Activated naive CD8-positive, alpha-beta T cell treated with anti-CD3 and anti-CD28 coated beads for 36 hours (primary cell): ENCODE measurements at places on chromosomes 2 and 18.

GRCh38 chr2:85792783-85793441 lies 39.1 kb downstream of the ATOH8 start:
- no peak for DNase-seq

GRCh38 chr2:145464866-145465265 lies 944.9 kb upstream of the ZEB2 start:
- DNase-seq: no peak

DNA sequence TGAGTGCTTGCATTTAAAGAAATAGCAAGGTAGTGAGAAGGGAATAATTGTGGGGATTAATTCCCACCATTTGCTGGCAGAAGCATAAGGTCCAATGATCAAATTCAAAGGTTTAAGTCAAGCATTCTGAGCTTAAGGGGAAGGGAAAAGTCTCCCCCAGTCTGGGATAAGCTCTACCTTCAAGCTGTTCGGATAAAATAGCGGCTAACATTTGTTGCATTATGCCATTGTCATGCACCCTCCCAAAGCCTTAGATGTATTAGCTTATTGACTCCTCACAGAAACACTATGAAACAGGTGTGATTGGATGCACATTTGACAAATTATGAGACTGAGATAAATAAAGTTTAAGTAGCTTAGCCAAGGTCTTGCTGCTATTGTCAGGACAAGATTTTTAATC lies 52.2 kb upstream of the TGIF1 start:
- no peak for DNase-seq

GRCh38 chr2:192184349-192184748 lies 10.4 kb downstream of the TMEFF2 start:
- no peak for DNase-seq

DNA sequence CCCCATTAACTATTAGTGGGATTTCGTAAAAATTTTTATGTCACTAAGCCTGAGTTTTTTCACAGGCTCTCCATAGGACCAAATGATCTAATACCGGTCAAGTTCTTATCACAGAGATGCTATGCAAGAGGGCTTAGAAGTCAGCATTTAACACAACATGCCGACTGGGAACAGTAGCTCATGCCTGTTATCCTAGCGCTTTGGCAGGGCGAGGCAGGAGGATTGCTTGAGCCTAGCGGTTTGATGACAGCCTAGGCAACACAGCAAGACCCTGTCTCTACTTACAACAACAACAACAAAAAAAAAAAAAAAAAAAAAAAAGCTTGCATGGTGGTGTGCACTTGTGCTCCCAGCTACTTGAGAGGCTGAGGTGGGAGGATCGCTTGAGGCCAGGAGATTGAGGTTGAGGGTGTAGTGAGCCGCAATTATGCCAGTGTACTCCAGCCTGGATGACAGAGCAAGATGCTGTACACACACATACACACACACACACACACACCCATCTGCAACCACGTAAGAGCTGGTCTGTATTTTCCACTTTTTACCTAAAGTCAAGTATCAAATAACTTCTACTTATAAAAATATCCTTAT lies 67.6 kb upstream of the FAM124B start:
- DNase-seq: no peak

GRCh38 chr18:35646449-35646848 lies 64.9 kb downstream of the GALNT1 start:
- DNase-seq: no peak

DNA sequence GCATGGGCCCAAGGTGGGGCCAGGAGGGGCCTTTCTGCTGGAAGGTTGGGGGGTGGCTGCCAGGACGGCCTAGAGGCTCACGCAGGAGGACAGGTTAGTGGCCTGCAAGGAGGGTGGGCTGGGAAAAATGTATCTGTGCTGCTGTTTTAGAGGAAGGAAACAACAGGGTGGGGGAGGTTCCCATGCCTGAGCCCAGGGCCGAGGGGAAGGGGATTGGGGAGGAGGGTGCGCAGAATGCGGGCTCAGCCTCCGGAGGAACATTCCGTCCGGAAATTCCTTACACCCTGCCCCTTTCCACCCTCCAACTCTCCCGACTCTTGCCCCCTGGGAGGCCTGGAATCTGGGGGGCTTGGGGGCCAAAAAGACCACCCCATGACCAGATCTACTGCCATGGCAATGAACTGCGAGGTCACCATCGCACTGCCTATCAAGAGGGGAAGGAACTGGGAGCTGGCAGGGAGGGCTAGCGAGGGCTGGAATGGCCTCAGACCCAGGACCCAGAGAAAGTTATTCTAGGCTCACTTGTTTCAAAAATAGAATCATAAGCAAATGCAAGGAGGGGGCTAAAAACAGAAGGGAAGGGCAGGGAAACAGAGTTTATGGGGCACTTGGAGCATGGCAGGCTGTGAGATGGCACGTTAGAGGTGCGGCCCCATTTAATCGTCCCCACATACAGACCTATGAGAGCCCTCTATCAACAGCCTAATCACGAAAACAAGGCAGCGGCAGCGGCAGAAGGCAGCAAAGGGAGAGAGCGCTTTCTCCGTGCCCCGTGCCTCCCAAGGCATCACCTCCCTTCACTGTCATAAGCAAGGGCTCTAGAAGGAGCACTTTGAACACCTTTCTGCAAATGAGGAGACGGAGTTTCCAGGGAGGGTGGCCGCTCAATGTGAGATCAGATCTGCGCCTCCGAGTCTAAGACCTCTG lies 90.4 kb downstream of the TNS1 start:
- DNase-seq: no peak

GRCh38 chr2:173027181-173028128 lies 48.2 kb upstream of the MAP3K20 start:
- DNase-seq: peak; percentile 63

DNA sequence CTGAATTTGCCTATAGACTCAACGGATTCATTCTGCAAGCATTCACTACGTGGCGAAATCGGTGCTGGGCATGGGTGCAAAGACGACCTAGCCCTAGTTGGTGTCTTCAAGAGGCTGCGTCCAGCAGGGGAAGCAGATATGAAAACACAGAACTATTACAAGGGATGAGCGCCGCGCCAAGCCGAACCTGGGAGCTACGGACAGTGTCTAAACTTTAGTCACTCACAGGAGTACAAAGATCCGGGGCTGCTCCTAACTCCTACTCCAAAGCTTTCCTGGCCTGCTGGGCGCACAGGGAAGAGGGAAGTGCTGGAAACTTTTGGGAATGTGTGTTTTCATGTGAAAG lies 732 bp upstream of the ANXA4 start:
- peak; percentile 14 for DNase-seq

DNA sequence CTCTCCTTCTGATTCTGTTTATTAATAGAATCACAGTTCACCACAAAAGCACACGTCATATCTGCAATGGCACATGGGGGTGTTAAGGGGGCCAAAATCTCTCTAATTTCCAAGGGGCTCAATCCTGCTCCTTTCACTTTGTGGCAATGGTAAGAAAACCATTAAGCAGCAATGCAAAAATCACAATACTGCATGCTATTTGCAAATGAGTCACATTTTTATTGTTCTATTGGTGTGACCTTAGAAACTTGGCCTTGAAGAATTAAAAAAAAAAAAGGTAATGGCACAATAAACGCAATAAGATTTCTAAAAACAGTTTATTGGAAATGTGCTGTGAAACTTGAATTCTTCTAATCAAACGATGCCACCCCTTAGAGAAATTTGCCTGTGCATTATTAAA lies 251.5 kb downstream of the ZNF521 start:
- DNase-seq: no peak

DNA sequence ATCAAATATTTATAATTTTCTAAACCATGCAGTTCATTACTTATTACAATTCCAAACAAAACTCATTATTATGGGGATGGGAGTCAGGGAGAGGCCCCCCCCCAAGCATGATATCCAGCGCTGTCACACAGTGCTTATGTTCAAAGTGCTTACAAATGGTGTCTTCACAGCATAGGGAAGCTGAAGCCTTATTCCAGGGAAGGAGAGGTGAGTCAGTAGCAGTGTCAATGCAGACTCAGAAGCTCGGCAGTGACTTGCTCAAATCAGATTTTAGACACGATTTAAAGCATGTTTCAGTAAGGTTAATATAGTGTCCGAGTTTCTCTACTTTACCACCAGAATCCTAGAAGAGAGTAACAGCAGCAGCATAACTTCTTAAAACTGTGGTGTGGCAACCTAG lies 24.6 kb downstream of the SLC66A3 start:
- no peak for DNase-seq

DNA sequence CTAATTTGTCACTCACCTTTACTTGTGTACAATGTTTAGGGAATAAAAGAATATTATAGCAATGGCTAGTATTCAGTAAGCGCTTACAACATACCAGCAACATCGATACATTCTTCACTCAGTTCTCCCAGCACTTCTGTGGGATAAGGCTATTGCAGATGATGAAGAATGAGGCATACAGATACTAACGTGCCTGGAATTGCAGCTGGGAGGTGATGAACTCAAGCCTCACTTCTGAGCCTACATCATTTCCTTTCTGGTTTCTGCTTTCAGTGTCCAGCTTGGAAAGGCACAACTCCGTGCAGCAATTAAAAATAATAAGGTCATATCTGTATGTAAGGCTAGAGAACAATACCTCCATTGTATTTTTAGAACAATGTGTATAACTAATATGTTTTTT lies 95.4 kb upstream of the AQP4 start:
- DNase-seq: no peak

- no peak for DNase-seq
These were observed 148.8 kb downstream of the WDSUB1 start for GRCh38 chr2:159137511-159138241.
